ENCODE measurements at places on chromosomes 2 and 18.

GRCh38 chr2:2762913-2763312 is 431.8 kb upstream of the MYT1L start:
- no peak for DNase-seq

- DNase-seq, result no peak
Observed at GRCh38 chr2:235102896-235103295, 151.1 kb downstream of the SH3BP4 start.

DNA sequence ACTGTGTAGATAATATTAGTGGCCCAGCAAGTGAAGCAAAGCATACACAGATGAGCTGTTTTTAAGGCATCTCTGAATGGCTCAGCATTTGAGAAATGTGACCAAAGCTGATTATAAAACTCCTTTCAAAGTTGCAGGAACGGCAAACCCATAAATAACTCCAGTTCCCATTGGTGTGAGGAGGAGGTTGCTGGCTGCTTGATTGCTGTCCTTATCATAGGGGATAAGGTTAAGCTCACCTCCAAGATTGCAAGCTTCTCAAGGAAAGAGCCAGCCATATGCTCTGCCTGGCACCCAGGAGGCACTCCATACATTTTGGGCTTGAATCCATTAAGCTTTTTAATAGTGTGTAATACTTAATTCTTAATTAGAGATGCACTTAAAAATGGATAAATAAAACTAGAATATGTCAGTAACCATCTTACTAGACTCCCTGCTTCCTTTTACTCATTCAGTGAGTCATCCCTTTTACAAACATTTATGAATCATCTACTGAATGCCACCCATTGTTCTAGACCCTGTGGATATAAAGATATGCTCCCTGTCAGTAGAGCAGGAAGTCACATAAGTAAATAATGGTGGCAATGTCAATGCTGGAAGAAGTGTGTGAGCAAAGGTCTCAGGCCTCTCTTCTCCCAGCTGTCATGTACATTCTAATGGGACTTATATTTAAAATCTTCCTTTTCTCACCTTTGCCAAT is 99.3 kb downstream of the SPATS2L start:
- no peak for DNase-seq

DNA sequence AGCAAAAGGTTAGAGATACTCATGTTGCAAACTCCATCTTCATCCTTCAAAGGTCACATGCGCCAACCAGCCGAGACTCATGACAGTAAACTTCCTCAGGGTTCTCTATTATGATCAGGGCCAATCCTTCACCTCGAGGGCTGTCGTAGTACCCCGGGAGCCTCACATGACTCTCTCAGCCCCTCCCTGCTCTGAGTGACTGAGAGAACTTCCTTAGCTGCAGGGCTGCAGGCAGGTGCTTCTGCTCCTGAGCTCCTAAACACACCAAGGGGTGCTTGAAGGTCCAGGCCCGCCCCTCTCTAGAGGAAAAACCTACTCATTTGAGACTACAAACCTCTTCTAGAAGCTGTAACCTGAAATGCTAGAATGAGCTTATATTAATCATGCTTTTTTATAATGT is 48.2 kb downstream of the LONRF2 start:
- DNase-seq, result no peak

DNA sequence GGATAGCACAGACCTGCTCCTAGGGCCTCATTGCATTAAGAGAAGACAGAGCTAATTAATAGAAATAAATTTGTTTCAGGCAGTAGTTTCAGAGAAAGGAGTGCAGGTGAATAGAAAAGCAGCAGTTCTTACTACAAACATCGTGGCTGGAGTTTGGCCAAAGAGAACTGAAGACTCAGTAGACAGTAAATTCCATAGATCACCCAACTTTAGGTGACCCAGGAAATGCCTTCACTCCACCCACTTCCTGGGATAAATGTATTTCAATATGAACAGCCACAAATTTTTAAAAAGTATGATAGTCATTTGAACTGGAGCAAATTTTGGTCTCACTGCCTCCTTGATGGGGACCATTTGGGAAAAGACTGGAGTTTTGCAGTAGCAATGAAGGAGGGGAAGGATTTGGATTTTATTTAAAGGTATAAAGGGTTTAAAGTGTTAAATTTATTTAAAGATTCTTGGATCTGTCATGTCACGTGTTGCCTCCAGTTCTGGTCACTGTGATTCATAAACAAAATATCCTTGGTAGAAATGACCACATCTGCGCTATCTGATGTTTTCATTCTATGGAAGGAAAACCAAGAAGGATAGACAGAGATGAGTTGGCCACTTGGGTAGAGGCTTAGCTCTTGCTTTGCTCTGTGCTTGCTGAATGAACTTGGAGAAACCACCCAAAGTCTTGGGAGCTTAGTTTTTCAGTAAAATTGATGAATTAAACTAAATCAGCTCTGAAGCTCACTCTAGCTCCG is 390.2 kb downstream of the THSD7B start:
- no peak for DNase-seq

GRCh38 chr2:232505856-232506255 is 14.3 kb upstream of the PRSS56 start:
- no peak for DNase-seq
